ENCODE measurements at places on chromosomes 4 and X. TPM values are rescaled to one million over a fixed set of nuclear protein-coding genes. Genes with fewer than 3 reads are reported as not detected.

GRCh38 chr4:8537041-8537461 is 43.1 kb upstream of the GPR78 start:
- H3K4me1 ChIP-seq: no peaks in the 10 kb centered on the region
- DNase-seq: no peak
- H3K36me3 ChIP-seq: no peaks in the 10 kb centered on the region
- no peaks in the 10 kb centered on the region for H3K27me3 ChIP-seq
- no peak overlapping the region for H3K4me3 ChIP-seq
- H3K27ac ChIP-seq: no peak overlapping the region

DNA sequence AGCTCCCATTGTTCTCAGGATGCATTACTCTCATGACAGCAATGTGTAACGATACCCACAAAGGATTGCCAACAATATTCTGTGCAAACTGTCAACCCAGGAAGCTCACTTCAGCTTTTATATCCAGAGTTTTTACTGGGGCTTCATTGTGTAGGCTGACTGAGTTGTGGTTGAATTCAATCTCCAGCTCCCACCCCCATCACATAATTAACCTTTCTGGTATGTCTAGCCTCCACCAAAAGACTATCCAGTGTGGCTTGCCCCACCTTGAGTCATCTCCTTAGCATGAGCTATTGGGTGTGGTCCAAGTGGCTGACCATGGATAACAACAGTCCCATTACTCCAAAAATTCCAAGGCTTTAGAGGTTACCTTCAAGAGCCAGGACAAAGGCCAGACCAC is 17.7 kb upstream of the TAB3 start:
- no peak overlapping the region for H3K4me3 ChIP-seq
- H3K27me3 ChIP-seq: no peaks in the 10 kb centered on the region
- DNase-seq: no peak
- no peak overlapping the region for H3K27ac ChIP-seq
- no peaks in the 10 kb centered on the region for H3K36me3 ChIP-seq
- H3K4me1 ChIP-seq: no peaks in the 10 kb centered on the region

DNA sequence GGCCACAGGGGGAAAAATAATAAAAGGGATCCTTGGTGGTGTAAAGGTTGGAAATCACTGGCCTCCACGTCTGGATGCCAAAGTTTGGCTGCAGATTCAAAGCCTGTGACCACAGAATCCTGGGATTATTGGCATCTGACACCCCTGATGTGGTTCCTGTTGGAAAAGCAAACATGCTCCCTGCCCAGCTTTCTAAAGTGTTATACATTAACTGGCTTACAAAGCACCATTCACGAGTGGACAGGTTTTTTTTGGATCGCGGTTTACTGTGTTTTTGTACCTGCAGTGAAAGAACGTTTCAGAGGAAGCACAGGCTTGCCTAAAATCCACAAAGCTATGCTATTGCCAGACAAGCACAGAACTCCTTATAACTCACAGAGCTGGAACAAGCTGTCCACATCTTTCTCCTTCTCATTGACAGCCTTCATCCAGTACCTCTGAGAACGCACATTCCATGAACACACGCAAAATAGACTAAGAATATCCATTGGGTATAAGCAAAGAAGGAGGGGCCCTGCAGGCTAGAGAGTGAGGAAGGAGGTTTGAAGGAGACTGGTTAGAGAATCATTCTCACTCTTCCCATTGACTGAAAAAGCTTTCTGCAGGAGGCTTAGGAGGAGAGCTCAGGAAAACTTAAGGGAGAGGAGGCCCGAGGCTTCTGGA is 14.5 kb upstream of the CAPN6 start:
- no peaks in the 10 kb centered on the region for H3K4me1 ChIP-seq
- no peak for DNase-seq
- H3K4me3 ChIP-seq: no peak overlapping the region
- no peaks in the 10 kb centered on the region for H3K36me3 ChIP-seq
- H3K27ac ChIP-seq: no peak overlapping the region

DNA sequence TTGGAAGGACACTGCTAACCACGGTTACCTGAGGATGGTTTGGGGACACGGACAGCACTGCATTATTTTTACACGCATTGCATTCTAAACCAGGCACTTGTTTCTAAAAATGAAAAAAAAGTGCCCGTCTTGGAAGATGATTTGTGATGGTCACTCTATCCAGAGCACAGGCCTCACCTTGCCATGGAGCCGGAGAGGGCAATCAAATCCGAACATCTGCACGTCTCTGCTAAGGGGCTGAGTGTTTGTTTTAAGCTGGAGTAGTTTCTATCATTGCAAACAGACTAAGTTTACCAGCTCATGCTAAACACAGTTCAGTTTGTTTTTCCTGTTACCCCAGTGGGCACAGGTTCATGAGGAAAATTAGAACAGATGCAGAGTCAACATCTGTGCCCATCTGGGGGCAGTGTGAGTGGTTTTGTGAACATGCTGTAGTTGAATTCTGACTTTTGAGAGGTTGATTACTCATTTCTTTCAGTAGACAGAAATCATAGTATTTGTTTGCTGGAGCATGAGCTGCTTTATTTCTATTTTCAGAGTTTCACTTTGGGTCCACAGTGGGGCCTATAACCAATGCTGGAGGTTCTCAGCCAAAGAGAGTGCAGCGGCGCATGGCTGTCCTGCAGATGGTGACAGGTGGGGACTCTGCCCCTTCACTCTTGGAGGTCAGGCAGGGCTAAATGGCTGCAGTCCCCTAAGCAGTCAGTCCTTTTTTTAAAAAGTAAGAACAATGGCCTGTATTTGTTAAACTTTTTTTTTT is 65.4 kb upstream of the ENPP6 start:
- H3K36me3 ChIP-seq: no peaks in the 10 kb centered on the region
- peaks cover 41% of the 10 kb centered on the region for H3K4me1 ChIP-seq
- no peak overlapping the region for H3K27ac ChIP-seq
- H3K4me3 ChIP-seq: no peak overlapping the region
- DNase-seq: no peak

CLGN gene
- total RNA-seq: not detected

ZMAT1 gene
- total RNA-seq: 4.4 TPM

All from CD8-positive, alpha-beta memory T cell (primary cell).